ENCODE measurements at places on chromosomes 2 and 18.

GRCh38 chr2:117703858-117704257, 110.6 kb upstream of the DDX18 start:
- no peak for DNase-seq

DNA sequence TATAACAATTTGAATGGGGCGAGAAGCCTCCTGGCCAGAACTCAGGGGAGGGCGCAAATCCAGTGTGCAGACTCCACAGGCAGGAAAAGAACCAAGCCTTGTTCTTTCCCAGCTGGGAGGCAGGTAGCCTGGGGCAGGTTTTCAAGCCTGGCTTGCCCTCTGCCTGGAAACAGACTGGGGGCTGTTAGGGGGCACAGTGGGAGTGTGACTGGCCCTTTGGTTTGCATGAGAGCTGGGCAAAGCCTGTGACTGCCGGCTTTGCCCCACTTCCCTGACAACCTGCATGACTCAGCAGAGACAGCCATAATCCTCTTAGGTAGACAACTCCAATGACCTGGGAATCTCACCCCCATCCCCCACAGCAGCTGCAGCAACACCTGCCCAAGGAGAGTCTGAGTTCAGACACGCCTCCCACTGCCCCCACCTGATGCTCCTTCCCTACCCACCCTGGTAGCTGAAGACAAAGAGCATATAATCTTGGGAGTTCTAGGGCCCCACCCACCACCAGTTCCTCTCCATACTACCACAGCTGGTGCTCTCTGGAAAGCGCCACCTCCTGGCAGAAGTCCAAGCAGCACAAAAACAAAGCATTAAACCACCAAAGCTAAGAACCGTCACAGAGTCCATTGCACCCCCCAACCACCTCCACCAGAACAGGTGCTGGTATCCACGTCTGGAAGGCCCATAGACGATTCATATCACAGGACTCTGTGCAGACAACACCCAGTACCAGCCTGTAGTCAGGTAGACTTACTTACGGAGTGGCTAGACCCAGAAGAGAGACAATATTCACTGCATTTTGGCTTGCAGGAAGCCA, 402.5 kb downstream of the STK39 start:
- peak; percentile 59 for DNase-seq

GRCh38 chr18:66599190-66599589, 4.7 kb downstream of the CDH19 start:
- DNase-seq: no peak

DNA sequence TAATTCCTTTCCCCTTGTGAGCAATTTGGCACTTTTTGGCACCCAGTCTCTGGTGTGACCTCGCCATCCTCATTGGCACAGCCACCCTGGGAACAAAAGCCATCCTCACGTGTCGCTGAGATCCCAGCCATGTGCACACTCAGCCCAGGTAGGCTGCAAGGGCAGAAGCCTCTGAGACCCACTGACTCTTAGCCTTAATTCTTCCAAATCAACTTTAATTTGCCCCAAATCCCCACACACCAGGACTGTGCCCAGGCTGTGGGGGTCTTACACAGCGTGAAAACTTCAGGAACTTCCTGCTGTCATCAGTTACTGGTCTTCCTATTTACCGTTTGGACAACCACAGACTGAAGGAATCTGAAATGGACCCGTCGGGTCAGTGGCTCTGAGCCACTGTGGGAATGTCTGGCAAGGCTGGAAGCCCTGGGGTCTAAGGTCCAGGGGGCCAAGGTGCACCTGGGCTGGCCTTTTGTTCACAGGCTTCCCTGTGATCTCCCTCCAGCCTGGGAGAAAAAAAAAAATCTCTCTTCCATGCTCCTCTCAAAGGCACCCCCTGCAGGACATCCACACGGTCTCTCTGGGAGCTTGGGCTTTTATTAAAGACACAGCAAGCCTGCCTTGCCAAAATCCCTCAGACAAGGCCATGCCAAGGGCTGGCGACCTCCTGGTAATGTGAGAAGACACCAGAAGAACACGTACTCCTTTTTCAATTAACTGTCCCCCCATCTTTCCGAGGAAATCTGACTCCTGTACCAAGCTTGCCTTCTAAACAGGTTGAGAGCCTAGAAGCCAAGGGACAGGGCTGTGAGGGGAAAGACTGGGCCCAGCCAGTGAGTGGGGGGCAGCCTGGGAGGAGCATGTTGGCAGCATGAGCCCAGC, 42.1 kb upstream of the LAPTM4A start:
- peak; percentile 64 for DNase-seq

GRCh38 chr2:121043061-121043826, 241.8 kb downstream of the TFCP2L1 start:
- DNase-seq: no peak

DNA sequence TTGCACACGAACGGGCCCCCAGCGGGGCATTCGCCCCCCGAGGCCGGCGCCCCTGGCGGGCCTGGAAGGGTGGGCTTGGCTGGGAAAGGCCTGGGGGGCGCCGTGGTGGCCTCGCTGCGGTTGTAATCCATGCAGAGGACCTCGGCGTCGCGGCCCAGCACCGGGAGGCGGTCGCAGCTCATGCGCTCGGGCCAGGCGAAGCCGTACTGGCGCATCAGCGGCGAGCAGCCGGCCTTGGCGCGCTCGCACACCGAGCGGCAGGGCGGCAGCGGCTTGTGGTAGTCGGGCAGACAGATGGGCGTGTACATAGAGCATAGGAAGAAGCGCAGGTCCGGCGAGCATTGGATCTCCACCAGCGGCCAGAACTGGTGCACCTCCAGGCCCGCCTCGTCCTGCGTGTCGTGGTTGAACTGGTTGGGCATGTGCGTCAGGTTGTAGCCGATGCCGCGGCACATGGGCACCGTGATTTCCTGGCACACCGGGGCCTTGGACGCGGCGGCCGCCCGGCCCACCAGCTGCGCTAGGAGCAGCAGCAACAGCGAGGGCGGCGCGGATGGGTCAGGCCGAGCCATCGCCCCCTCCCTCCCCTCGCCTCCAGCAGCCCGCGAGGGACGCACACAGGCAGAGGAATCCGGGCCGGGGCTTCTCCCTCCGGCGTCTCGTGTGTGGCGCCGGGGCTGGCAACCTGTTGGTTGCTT, 1.4 kb downstream of the FZD5 start:
- DNase-seq: peak; percentile 69

- no peak for DNase-seq
These were observed 424.9 kb downstream of the PID1 start for GRCh38 chr2:228846161-228846560.

DNA sequence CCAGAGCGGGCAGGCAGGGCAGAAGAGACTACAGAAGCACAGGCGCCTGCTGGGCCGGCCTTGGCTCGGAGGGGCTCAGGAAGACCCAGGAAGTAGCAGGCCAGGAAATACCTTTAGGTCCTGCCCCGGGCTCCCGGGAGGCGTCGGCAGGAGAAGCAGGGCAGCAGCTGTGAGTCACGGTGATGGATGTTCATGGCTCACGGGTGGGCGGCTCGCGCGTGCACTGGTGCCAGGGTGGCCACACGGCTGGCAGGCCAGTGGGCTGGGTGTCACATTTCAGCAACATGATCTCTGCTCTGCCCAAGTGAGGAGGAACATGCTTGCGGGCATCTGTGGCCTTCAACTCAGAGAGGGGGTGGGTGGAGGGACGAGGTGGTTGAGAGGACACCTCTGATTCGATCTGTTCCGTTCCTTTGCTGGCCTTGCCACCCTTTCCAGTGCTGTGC, 139.3 kb downstream of the KLHL29 start:
- DNase-seq: no peak

GRCh38 chr2:18525852-18526251, 34.6 kb downstream of the RDH14 start:
- DNase-seq: no peak

- no peak for DNase-seq
These were observed 253.3 kb downstream of the SPAG16 start for GRCh38 chr2:213537579-213537978.

GRCh38 chr18:79411614-79412526, 16.1 kb downstream of the NFATC1 start:
- no peak for DNase-seq

DNA sequence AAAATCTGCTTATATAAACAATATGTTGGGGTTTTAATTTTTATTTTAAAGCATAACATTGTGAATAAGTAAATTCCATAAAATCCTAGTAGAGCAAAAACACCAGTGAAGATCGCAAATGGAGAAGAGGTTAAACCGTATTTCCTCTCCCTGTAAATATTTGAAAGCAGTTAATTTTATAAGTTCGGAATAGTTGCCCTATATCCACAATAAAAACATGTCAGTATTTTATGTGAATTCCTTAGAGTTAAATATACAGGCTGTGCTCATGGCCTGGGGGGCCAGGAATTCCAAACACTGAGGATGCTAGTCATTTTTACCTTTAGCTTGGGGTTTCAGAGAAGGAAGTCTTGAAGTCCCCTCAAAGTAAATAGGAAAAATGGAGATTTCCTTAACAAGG, 135.0 kb downstream of the FIGN start:
- no peak for DNase-seq

GRCh38 chr2:8680822-8681760, 765 bp upstream of the ID2 start:
- DNase-seq: peak; percentile 62

GRCh38 chr2:205556841-205557539, 125.3 kb upstream of the NRP2 start:
- DNase-seq: no peak

DNA sequence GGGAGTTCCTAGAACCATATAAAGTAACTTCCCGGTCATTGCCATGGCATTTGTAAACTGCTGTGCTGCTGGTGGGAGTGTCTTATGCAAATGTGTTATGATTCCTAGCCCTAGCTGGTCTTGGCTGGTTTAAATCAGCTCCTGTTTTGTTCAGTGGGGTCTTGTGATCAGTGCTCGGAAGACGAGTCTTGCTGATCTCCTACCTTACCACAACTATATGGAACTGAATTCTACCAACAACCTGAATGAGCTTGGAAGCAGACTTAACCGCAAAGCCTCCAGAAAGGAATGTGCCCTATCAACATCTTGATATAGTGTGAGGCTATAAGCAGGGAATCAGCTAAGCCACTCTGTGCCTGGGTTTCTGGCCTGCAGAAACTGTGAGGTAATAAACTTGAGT, 33.5 kb downstream of the POLE4 start:
- no peak for DNase-seq

DNA sequence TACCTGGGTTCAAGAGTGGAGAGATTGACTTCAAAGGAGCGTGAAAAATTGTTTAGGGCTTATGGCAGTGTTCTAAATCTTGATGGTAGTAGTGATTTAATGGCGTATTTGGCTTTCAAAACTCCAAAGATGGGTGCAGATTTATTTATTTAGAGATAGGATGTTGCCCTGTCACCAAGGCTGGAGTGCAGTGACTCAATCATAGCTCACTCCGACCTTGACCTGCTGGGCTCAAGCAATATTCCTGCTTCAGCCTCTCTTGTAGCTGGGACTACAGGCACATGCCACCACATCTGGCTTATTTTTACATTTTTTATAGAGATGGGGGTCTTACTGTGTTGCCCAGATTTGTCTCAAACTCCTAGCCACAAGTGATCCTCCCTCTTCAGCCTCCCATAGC, 52.5 kb downstream of the FAM117B start:
- DNase-seq: no peak

DNA sequence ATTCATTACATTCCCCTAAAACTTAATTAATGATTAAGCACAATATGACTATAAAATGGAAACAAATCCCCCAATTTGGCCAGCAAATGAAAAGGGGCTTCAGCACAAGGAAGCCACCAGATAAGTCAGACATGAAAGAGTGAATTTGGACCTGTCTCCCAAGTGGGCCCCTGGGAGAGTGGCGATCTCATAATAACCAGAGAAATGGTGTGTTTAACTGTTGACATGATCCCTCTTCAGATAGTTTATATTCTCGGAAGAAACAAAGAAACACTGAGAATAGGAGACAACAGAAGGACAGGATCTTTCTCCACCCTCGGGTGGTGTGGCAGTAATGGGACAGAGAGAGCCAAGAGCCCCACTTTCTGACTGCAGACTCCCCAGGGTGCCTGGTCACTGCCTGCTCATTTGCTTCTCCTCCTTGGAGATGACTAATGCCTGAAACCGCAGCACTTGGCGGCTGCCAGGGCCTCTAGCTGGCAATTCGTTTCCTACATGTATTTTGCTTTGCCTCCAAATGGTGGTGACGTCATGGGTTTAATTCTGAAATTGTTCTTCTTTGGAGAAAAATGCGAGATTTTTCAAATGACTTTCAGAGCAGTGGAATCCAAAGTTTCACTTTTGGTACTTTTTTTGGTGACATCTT, 46.4 kb upstream of the SPP2 start:
- DNase-seq: no peak

GRCh38 chr2:200338692-200339091, 32.2 kb downstream of the SPATS2L start:
- DNase-seq: no peak

DNA sequence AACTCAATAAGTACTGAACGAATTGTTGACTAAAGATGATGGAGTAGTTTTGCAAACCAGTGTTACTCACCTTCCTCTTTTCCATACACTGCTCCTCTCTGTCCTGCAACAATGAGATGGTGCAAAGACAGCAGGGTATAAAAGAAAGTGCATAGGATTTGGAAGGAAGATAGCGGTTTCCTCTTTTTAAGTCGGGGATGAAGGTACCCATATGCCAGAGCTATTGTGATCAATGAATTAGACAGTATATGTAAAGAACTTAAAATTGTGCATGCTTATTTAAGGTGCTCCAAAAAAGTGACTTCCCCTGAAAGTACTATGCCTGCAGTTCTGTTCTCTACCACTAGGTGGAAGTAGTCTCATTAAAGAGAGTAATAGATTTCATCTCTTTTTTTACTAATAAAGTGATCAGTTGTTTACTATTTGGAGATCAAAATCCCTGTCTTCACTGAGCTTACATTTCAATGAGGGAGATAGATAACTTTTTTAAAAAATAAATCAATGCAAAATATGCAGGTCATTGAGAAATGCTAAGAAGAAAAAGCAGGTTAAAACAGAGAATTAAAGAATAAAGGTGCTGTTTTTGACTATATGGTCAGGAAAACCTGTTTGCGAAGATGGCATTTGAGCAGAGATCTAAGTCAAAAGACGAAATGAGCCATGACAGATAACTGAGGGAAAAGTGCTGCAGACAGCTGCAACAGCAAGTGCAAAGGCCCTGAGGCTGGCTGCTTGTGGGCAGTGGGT, 339.7 kb upstream of the SLC14A2 start:
- DNase-seq: no peak

DNA sequence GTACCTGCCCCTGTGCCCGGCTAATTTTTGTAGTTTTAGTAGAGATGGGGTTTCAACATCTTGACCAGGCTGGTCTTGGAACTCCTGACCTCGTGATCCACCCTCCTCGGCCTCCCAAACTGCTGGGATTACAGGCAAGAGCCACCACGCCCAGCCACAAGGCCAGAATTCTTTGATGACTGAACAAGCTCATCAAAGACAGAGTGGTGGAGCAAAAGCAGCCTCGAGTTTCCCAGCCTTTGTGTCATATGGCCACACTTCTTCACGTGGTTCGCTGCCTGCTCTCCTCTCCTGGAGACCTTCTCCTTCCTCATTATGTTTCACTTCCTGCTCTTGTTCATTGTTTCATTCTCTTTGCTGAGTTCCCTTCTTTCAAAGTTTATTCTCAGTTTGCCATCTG, 9.9 kb upstream of the NPC1 start:
- DNase-seq: no peak

- no peak for DNase-seq
These were observed 2165.0 kb upstream of the CELF4 start for GRCh38 chr18:39730606-39731005.

All from left colon (tissue), 2 donors.